ENCODE measurements at places on chromosomes 12 and 14. TPM values are rescaled to one million over a fixed set of nuclear protein-coding genes. Genes with fewer than 3 reads are reported as not detected.

Gene KERA
- not detected for polyA plus RNA-seq

Gene INHBC
- not detected for polyA plus RNA-seq

Gene AQP5
- polyA plus RNA-seq: not detected

Gene ORAI1
- polyA plus RNA-seq: 0.78 TPM

Gene SOAT2
- polyA plus RNA-seq: not detected

Gene BIN2
- not detected for polyA plus RNA-seq

Gene SAMD15
- 2.8 TPM for polyA plus RNA-seq

Gene ALDH1L2
- polyA plus RNA-seq: 1.0 TPM

Gene TPH2
- 0.12 TPM for polyA plus RNA-seq

Gene SLCO1B1
- polyA plus RNA-seq: not detected

Gene CCDC177
- 3.2 TPM for polyA plus RNA-seq

Gene SOX5
- polyA plus RNA-seq: 2.0 TPM

Gene NELL2
- 46.8 TPM for polyA plus RNA-seq

Gene TRIM9
- 15.9 TPM for polyA plus RNA-seq

Gene RNU4-1
- under 0.01 TPM for polyA plus RNA-seq

Gene PZP
- polyA plus RNA-seq: not detected

Gene CLEC2B
- not detected for polyA plus RNA-seq

Gene COL2A1
- 1.2 TPM for polyA plus RNA-seq

Gene TNS2
- 4.2 TPM for polyA plus RNA-seq

Gene TNFAIP2
- polyA plus RNA-seq: 6.1 TPM

Gene CCDC197
- polyA plus RNA-seq: not detected

Gene GLI1
- polyA plus RNA-seq: 4.2 TPM

Gene TAS2R20
- 1.9 TPM for polyA plus RNA-seq

Measured in neural cell (in vitro differentiated cells).